Stimulated activated CD8-positive, alpha-beta memory T cell treated with anti-CD3 and anti-CD28 coated beads, Interleukin-2, amount 100 ng/mL, for 48 hours (primary cell): ENCODE measurements at places on chromosomes 5 and 9.

DNA sequence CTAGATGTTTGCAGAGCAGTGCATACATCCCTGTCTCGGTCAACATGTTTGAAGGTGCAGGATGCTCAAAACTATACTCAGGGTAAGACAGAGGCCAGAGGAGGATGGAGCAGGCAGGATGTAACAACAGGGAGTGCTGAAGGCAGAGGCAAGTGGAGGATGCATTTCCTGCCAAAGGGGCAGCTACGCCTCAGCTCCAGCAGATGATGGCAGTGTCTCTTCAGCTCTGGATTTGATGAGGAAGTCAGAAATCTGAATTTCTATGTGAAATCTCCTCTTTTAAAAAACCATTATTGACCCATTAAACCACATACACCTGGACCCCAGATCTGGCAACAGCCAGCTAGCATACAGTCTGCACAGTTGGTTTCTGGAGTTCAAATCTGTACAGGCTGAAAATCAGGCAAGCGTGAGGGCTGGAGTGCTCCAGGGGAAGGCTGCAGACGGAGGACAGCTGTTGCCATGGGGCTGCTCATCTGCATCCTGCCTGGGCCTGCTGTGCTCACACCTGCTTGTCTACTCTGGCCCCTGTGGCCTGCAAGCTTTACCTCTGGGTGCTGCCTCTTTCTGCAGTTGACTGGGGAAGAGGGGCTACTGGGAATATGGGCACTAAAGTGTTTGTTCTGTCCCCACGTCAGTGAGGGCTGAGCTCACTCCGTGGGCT, 152.9 kb upstream of the SLC28A3 start:
- DNase-seq: no peak

DNA sequence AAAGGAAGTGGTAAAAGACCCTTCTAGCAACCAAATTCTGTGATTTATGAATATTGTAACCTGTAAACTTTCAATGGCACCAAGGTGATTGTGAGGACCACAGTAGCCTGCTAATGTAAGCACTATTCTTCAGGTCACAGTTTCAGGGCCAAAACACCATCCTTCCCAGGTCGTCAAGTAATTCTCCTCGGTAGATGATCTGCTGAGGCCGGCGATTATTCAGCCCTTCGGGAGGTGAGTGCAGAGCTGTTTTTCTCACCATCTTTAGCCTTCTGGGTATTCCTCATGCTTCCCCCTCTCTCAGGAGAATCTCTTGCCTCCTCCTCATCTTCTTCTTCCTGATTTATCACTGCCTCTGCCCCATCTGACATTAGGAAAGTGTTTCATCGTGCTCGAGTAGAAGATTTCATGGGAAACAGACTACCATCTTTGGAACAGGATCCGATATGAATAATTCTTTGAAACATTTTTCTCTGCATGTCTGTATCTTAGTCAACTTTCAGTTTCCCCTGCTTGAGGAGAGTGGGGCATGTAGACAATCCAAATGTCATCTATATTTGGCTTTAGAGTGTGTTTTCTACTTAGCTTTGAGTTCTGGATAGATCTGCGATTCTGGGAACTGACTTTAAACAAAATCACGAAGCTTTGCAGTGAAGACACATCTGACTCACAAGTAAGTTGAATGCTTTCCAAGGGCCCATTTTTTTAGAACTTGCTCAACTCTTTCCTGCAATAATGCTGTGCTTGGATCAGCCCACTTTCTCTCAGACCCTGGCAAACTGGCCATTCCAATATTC, 173.9 kb downstream of the AOPEP start:
- DNase-seq: no peak

DNA sequence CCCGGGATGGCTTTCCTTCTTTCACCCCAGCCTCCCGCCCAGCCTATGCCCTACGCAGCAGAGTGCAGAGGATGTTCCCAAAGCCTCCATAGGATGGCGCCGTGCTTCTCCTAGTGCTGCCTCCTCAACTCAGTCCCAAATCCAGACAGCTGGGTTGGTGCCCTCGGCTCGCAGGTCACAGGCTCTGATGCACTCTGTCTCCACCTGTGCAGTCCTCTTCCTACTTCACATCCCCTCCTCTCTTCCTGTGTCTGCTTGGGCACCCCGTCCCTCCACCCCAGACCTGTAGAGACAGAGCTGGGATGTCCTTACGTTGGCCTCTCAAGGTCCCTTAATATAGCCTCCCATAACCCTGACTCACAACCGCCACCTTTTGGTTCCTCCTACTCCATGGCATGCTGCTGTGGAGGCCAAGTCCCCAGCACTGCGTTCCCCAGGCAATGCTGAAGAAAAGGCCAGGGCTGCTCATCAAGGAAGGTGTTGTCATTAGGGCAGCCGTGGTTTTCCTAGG, 314.4 kb downstream of the GADD45G start:
- DNase-seq: peak; percentile 15

DNA sequence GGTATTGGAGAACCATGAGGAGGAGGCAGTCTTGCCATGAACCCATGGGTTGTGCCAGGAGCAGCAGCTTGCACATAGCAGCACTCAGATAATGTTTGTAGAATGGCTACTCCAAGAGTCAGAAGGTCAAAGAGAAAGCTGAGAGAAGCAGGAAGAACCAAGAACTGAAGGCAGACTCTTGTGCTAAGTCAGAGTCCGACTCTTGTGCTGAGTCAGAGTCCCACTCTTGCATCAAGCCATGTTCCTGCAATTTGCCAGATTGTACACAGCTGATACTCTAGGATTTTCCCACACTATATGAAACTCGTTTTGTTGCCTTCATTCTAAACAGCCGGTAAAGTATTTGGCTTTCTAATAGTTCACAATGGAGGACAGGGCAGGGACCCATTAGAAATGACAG, 26.2 kb upstream of the HSPA9 start:
- no peak for DNase-seq

DNA sequence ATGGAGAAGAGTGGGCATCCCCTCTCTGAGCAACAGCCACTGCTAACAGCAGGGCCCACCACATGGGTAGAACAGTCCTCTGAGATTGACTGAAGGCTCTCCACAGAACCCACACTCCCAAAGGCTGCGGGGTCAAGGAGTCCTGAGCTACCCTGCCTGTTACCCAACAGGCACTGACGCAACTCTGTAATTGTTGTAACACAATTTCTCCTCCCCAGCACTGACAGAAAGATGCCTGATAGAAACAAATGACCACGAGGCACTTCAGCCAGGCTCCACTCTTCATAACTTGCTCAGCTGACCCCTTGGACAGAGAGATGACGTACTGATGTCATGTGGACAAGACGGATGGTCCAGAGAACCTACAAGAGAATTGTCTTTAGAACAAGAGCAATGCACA, 220.7 kb downstream of the SPOCK1 start:
- DNase-seq: no peak
